ENCODE measurements at places on chromosomes 4 and X.

DNA sequence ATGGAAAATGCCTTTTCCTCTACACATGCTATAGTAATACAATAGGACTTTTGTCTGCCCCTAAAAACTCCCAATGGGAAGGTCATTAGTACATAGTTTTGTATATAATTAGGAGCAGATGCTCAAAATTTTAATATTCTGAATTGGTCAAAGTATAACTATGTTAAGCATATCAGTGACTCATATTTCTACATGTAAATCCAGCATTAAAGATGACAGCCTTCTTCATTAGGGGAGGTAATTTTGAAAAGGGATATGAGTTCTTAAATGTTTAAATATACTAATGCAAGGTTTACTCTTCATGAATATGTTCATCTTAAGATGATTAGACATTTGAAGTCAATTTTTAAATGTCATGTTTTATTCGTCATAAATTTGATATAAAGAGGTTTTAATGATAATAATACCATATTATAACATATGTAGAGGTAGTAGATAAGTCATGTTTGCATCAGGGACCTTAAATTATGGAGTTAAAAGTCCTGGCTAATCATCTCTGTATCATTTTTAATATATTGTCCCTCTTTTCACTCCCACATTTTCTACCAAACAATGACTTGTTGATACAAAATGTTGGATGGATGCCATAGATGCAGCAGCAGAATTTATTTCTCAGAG, 218.8 kb downstream of the STPG2 start:
- DNase-seq: no peak

- peak; percentile 22 for DNase-seq
Observed at GRCh38 chr4:158884280-158884679, 115.5 kb downstream of the FNIP2 start.

DNA sequence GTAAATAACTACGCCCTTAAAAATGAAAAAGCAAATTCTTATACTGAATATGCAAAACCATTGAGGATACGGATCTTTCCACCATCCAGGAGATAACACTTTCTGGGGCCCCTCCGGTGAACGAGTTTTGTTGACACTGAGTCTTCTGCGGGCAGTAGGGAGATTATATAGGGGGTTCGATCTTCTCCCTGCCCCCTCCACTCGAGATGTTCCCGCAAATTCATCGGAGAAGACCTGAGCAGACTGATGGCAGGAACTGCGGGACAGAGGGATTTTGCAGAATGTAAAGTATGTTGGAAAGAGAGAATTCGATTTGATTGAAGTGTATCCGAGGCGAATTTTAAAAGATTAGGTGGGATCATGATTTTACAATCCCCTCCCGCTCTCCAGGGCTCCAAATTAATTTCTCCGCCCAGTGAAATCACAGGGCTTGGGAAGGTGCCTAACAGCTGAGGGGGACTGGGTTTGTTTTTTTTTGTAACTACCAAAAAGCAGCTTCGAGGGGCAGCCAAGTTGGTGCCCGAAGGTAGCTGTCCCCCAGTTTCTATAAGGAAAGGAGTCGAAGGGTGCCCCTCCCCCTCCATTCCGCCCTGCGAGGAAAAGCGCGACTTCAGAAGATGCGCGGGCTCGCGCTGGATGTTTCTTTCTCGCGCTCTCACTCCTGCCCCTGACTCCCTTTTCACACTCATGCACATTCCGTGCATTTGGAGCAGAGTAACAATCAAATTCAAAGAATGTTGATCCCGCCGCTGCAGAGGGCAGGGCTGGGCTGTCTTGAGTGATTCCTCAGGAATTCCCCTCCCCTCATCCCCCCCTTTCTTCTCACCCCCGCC, 1.2 kb downstream of the TMEM255A start:
- peak; percentile 60 for DNase-seq

DNA sequence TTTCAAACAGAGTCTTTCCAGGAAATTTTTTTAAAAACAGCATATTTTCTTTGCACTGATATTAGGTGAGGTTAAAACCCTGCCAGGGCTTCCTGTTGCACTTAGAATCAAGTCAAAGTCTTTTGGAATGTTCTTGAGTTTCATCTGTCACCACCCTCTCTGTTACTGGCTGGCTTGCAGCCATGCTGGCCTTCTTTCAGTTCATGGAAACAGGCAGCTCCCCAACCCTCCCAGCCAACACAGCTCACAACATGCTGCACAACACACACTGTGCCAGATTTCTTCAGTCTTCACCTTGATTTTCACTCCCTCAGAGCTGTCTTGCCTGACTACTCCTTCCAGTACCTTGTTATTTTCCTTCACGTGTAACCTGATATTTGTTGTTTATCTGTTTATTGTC, 129.5 kb downstream of the KCNIP4 start:
- DNase-seq: peak; percentile 46

- no peak for DNase-seq
Observed at GRCh38 chr4:77006753-77007353, 57.3 kb downstream of the SEPTIN11 start.

GRCh38 chr4:122476745-122477144, 20.2 kb upstream of the IL2 start:
- no peak for DNase-seq

GRCh38 chr4:2042204-2042946, 16.8 kb upstream of the NAT8L start:
- DNase-seq: peak; percentile 15

DNA sequence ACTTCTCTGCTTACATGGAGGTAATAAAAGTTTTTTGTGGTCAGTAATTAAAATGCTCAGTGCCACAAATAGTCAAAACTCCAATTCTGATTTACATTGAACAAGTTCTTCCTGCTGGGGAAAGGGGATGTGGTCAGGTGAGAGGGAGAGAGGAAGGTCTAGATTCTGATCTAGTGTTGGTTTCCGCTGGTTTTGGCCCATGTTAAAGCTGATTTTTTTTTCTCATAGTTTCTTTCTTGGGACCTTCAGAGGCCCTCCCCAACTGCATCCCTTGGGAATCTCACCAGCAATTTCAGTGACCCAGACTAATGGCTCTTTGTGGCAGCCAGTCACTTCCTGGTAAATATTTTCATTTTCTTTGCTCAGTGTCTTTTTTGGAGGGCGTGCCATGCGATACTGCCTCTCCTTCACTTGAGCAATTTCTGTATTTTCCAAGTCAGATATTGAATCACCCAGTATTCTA, 332.7 kb downstream of the RAPGEF2 start:
- DNase-seq: peak; percentile 55

DNA sequence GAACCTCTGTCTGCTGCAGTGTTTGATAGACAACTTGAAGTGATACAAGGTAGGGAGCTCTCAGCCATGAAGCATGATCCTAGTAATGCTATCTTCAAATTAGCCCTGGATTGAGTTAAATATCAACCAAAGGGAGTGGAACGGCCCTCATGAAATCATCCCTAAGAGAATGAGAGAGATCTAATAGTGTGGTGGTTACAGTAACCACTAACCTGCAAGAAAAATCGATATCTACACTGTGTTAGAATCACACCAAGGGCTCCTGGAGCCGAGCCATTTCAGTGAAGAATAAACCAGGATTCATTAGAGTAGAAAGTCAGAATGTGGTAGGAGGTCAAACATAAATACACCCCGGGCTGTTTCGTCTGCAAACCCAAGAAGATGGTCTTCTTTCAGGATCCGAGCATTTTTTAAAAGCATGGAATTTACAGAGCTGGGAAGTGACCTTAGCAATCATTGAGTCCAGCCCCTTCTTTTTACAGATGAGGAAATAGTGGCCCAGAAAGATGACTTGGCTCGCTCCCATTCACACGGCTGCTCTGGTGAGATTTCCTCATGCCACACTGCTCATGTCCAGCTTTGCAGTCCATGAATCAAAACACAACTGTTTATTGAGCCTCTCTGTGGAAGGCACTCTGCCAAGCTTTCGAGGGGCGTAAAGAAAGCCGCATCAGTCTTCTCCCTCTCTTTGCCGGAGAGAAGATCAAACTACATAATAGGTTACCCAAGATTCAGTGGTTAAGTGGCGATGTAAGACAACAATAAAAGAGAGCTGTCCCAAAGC, 5.5 kb upstream of the DCTD start:
- peak; percentile 12 for DNase-seq

GRCh38 chr4:122555216-122555615, 65.7 kb downstream of the IL21 start:
- no peak for DNase-seq

DNA sequence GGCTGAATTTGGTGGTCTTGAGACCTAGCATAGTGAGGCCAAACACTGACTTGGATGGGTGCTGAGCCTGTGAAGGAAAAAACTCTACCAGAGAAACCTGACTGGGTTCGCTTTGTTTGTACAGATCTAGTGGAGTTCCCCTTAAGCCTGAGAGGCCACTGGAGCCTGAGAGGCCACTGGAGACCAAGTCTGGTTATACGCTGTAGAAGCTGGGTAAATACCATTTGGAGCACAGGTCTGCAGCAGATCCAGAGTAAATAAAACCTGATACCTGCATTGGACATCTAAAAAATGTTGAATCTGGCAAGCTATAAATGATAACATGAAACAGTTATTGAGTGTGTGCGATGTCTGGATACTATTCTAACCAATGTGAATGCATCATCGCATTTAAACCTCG, 104.3 kb upstream of the IGSF1 start:
- no peak for DNase-seq

DNA sequence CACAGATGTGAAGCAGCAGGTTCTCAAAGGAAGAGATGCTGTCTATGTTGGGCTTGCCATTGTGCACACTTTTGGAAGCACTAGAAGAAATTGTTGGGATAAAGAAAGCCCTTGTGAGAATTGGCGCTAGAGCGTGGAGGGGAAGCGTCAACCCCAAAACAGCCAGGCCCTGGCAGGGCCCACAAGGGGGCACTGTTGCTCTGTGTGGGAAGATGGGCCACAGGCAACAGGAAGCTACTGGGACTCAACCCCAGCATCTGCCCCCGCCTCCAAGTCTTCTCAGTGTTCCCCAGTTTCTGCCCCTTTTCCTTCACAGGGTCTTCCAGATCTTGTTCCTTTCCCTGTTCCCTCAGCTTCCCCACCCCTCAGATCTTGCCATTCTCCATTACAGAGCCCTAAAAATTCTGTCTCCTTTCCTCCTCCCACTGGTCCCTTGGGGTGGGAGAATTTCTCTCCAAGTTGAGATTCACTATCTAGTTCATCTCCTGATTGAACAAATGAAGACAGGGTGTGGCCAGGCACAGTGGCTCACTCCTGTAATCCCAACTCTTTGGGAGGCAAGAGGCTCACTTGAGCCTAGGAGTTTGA, 85.5 kb downstream of the STARD8 start:
- DNase-seq: peak; percentile 29

- DNase-seq: no peak
Observed at GRCh38 chr4:24287096-24287495, 297.3 kb downstream of the DHX15 start.

GRCh38 chr4:28523681-28524190, 1663.1 kb downstream of the STIM2 start:
- no peak for DNase-seq

DNA sequence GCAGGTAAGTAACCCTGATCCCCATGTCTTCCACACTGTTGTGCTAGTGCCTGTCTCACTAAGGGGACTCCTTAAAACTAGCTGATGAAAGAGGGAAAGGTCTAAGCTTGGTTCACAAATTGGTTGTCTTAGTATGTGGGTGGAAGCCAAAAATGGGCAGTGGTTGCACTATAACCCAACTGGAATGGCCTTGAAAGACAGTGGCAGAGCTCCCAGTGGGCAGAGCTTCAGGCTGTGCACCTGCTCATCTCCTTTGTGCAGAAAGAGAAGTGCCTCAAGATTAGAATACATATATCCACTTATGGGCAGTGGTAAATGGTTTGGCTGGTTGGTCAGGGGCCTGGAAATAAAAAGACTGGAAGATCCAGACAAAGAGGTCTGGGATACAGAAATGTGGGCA, 7.2 kb downstream of the SYN1 start:
- no peak for DNase-seq

DNA sequence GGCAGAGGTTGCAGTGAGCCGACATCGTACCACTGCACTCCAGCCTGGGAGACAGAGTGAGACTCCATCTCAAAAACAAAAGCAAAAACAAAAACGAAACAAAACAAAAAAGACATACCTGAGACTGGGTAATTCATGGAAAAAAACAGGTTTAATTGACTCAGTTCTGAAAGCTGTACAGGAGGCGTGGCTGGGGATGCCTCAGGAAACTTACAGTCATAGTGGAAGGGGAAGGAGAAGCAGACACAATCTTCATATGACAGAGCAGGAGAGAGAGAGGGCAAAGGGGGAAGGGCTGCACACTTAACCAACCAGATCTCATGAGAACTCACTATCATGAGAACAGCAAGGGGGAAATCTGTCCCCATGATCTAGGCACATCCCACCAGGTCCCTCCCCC, 229.5 kb downstream of the STK32B start:
- DNase-seq: no peak

GRCh38 chrX:48456628-48457331, 13.3 kb downstream of the SLC38A5 start:
- DNase-seq: no peak

DNA sequence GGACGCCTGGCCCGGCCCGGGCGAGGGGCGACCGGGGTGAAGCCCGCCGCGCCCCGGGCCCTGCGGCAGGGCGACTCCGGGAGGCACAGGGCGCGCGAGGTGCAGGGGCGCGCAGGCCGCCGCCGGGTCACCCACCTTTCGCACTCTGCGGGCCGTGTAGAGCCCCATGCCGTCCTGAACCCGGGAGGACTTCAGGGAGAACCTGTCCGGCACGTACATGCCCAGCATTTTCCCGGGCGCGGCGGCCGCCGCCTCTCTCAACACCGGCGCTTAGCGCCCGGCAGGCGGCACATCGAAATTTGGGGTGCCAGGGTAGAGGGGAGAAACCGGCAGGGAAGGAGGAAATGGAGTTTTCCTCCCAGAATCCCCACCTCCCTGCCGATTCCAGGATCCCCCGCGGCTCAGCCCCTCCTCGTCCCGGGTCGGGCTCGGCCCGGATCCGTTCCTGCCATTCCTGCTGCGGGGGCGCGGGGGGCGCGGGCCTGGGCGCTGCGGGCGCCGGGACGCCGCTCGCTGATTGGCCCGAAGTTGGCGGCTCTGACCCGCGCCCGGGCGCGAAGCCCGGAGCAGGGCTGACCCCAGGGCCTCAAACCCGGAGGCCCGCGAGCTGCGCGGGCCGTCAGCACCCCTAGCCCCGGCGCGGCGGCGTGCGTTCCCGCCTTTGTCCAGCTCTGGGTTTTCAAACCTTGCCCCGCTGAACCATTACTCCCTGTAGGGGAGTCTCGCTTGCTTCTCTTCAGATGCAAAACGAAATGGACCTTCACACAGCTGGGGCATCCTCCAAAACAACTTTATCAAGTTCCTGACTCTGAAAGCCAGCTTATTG, at the start of gene PRDM5:
Gene PRDM5, minus strand, starts transcription at position 346 of the 826 bp plus-strand sequence. Its CDS starts 118 bp downstream, at position 228.
- DNase-seq: peak; percentile 66

- DNase-seq: no peak
Observed at GRCh38 chrX:35458142-35458541, 340.0 kb upstream of the MAGEB16 start.

- DNase-seq: no peak
Observed at GRCh38 chr4:140085062-140085622, 68.8 kb downstream of the MAML3 start.

Data from fibroblast of skin of right biceps (primary cell).